NCI-H748 treated with DMSO at 0.1 percent for 48 hours (cell line): ENCODE measurements at places on chromosomes 16 and 17.
A peak's percentile ranks its signal among the peaks of the same experiment; 100 is the strongest.

DNA sequence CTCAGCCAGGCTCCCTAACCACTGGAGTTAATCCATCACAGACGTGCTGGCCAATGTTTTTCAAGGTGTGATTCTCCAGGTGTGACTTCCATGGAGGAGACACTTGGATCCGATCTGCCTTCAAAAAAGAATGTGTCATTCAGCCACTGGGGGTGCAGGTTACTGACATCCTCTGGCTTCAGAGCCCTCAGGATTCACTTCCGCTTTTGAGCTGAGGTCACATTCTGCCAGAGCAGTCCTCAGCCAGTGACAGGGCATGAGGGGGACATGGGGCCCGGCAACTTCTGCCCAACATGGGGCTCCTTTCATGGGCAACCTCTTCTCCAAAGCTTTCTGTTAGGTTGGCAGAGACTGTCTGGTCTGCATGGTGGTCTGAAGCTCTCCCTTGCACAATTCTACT lies 81.4 kb downstream of the GRIN2A start:
- DNase-seq, result no peak

DNA sequence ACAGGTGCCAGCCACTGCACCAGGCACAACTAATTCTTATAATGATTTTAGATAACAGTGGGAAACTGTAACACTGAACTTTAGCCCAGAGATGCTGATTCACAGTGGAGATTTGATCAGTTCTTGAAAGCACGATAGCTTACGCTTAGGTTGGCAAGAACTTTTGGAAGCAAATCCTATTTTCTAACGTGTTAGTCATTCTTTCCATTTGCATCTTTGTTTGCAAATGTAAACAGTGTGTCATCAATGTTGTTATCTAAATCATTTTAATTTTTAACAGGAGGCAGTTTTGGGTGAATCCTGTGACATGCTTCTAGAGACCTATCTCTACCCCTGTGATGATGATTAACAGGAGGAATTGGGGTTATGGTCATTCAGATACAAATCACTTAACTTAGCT lies 35.7 kb upstream of the GNA13 start:
- no peak for DNase-seq

- DNase-seq, result no peak
These were observed 11.7 kb upstream of the MYH3 start for GRCh38 chr17:10668775-10669174.

DNA sequence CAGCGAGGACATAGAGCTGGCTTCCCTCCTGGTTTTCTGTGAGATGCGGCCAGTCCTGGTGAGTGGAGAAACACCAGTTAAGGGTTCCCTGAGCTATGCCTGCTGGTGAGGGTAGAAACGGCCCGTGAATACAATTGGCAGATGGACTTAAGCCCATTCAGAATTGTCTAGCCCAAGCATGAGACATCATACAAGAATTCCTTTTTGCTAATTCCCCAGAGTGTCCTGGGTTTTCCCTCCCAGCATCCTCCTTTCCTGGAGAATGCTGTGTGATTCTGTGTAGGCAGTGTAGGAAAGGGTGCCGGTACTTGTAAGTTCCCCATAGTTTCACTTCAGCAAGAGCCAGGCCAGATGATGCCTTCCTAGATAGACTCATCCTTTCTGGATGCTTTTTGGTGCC lies 65.1 kb downstream of the SDR42E1 start:
- no peak for DNase-seq

DNA sequence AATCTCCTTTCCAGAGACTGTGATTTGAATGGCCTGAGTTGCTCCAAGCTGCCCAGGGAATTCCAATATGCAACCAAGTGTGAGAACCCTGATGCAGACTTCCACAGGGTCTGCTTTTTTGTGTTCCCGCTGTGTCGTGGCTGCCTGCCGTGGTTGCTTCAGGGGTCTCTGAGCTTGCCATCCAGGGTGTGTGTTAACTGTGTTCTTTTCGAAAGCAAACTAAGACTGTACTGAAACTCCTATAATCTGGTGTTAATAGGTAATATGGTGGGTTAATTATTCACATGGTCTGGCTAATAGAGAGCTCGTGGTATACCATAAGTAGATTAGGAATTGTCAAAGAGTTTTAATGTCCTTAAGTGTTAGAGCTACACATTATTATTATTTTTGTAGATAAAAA lies 20.7 kb downstream of the UBN1 start:
- no peak for DNase-seq

GRCh38 chr16:66549284-66550131 lies at the start of gene TK2:
TK2 (minus strand) TSS chr16:66550122; CDS start chr16:66550061, 61 bp downstream.
- DNase-seq, result no peak

DNA sequence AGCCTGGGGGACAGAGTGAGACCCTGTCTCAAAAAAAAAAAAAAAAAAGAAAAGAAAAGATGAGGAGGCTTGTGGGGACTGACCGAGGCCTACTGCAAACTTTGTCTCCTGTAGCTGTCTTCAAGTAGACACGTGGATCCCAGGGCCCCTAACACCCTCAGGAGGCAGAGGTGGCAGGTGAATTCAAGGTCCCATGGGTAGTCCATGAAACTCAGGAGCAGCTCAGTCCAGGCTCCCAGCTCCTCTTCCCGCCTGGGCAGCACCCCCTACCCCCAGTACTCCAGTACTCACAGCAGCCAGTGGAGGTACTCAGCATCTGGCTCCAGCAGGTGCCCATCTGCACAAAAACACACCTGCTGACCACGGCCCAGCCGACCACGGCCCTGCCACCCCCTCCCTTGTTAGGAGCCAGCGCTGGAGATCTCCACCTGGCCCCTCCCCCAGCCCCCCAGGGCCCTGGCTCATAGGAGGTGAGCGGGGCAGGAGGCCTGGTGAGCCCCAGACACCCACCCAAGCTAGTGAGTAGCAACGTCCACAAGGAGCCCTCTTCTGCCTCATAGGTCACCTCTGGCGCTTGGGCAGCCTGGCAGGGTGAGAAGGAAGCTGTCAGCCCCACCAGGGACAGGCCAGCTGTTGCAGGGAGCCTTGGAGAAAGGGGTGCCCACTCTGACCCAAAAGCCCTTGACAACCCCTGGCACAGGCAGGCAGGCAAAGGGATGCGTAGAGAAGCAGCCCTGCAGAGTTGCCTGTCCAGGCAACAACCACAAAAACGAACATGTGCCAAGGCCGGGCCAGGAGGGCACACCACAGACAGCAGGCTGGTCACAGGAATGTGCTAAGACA lies 3.8 kb downstream of the MRPL38 start:
- no peak for DNase-seq

GRCh38 chr17:3695723-3696411 lies at the start of gene P2RX5:
P2RX5 (minus strand) TSS chr17:3696155; CDS start chr17:3696005, 150 bp downstream.
- DNase-seq, result no peak

- DNase-seq, result no peak
These were observed 2.6 kb downstream of the PARD6A start for GRCh38 chr16:67663151-67663876.

DNA sequence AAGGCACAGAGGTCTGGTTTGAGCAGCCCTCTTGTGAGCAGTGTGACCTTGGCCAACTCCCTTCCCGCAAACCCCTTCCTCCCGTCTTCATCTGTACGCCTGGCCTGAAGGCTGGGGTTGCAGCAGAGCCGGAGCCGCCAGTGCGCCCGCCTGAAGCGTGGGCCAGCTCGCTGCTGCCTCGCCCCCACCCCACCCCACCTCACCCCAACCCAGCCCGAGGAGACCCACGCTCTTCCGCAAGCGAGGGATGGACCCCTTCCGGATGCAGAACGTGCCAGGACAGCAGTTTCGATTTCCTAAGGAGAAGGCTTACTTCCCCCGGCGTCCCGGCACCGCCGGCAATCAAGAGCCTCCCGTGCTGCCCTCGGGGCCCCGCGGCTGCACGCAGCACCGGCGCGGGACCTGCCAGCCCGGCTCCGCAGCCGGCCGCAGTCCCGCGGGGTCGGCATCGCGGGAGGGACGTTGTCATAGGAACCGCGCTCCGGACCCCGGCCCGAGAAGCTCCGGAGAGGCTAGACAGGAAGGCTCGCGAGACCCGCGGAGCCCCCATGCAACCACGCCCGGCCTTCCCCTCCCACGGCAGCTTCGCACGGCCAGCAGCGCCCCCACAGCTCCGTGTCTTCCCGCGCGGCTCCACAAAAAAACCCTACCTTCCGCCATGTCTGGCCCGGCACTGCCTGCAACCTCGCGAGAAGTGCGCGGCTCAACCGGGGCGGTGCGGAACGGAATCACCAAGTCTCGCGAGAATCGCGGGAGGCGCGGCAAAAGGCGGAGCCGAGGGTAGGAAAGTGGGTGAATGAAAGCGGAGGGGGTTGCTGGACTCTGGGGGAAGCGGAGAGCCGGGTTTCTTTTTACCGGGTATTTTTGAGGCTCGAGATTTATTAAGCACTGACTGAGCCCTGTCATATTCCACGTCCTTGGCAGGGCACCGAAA lies at the start of gene ANKFY1:
Gene ANKFY1, minus strand, starts transcription at position 698 of the 934 bp plus-strand sequence. Its CDS starts 38 bp downstream, at position 660.
- DNase-seq, result peak; percentile 91
